ENCODE measurements at places on chromosomes 4 and X.
A peak's percentile ranks its signal among the peaks of the same experiment; 100 is the strongest.

- DNase-seq = no peak
Observed at GRCh38 chrX:41303013-41303412, 30.9 kb upstream of the DDX3X start.

GRCh38 chr4:71290476-71290875, 48.3 kb upstream of the SLC4A4 start:
- DNase-seq = no peak

DNA sequence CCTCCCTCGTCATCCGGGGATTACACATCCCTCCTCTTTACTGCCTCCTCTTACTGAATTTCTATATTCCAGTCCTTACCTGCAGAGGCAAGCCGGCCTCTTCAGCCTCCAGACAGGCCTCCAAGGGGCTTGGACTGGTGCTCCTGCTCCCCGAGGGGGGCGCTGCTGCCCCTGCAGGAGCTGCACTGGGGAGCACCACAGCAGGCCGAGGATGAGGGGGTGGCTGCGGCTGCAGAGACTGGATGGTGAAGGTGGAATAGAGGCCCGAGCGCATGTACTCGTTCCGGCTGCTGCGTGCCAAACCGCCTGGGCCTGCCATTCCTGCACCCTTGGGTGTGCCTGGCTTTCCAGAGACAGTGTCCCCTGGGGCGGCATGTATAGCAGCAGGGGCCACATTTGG, 9.1 kb upstream of the CFP start:
- no peak for DNase-seq

- DNase-seq = peak; percentile 12
Observed at GRCh38 chr4:46329118-46329976, 60.6 kb downstream of the GABRA2 start.

GRCh38 chr4:155738548-155738947, 20.3 kb upstream of the GUCY1B1 start:
- DNase-seq = no peak

GRCh38 chr4:68476191-68476590, 28.9 kb downstream of the TMPRSS11E start:
- no peak for DNase-seq

DNA sequence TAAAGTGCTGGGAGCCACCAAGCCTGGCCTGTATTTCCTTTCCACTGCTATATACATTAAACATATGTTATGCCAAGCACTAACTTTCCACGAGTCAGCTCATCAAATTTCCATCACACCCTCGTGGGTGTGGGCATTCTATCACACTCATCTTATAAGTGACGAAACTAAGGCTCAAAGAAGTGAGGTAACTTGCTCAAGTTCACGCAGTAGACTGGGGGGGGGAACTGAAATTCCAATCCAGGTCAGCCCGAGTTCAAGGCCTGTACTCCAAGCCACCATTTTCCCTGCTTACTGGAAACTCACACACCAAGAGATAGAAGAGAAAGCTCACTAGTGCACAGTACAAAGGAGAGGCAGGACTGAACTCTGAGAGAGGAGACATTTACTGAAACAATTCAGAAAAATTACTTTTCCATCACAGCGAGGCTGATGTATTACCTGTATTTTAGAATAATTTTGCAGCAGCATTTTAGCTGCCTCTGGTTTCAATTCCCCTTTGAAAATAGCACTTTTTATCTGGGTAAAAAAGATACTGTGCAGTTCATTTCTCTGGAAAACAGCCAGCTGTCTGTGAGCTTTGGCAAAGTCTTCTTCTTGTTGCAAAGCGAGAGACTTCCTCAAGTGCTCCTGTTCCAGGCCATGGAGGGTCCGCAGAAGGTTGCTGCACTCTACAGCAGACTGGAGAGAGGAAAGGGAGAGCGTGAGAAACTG, 76.8 kb downstream of the EVC2 start:
- DNase-seq = no peak

GRCh38 chr4:64799751-64800150, 390.5 kb upstream of the TECRL start:
- no peak for DNase-seq

GRCh38 chrX:113920661-113921060, 663.2 kb upstream of the HTR2C start:
- DNase-seq = no peak

- no peak for DNase-seq
Observed at GRCh38 chrX:154044091-154044490, 24.4 kb upstream of the IRAK1 start.

DNA sequence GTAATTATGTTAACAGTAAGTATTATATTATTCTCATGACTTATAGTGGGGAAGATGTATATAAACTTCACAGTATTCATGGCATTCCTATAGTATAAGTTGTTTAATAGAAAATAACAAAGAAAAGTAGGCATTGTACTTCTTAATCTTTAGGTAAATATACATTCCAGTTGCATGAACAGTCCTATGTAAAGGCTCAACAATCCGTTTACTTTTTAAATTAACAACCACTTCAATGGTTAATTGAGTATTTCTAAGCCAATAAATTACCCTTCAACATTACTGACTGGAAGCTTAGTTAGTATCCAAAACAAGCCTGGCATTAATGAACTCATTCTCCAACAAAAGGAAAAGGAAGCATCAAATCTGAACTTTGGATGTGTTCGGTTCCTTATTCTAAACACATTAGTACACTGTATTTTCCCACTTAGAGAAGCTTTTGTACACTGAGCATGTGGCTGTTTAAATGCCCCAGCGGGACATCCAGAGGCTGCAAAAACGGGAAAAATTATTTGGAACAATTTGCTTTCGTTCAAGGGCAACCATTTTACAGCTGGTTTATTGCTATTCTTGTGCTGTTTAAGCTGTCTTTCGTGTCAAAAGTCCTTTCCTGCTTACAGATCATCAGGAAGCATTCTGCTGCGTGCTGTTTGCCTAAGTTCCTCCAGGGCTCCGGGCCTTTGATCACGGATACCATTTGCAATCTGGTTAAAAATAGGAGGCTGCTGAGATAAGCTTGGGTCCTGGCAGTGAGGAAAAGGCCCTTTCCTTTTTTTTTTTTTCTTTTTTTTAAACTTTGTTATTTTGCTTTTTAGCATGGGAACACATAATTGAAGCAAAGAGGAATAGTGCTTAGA, 460.3 kb downstream of the SPRY1 start:
- DNase-seq = peak; percentile 80

- DNase-seq = no peak
Observed at GRCh38 chrX:19902110-19902509, 14.7 kb upstream of the SH3KBP1 start.

GRCh38 chr4:110612631-110613269, 10.1 kb downstream of the PITX2 start:
- peak; percentile 57 for DNase-seq

- no peak for DNase-seq
Observed at GRCh38 chrX:112164420-112164819, 81.8 kb upstream of the TRPC5 start.

- DNase-seq = no peak
Observed at GRCh38 chrX:25202827-25203226, 187.1 kb upstream of the ARX start.

- DNase-seq = peak; percentile 6
Observed at GRCh38 chrX:38426785-38427184, 74.4 kb downstream of the OTC start.

- DNase-seq = no peak
Observed at GRCh38 chr4:139299536-139299935, 1.8 kb upstream of the NAA15 start.

- DNase-seq = no peak
Observed at GRCh38 chrX:5474282-5474681, 754.4 kb downstream of the NLGN4X start.

GRCh38 chr4:139776235-139776634, 110.6 kb downstream of the MGST2 start:
- no peak for DNase-seq

DNA sequence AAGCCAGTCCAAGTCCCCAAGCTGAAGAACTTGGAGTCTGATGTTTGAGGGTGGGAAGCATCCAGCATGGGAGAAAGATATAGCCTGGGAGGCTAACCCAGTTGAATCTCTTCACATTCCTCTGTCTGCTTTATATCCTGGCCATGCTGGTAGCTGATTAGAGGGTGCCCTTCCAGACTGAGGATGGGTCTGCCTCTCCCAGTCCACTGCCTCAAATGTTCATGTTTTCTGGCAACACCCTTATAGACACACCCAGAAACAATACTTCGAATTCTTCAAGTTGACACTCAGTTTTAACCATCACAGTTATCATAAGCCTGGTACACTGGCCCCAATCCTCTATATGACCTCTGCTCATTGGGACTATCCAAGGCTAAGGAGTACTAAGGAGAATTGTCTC, 124.1 kb upstream of the WDR1 start:
- DNase-seq = no peak

- DNase-seq = no peak
Observed at GRCh38 chrX:25344161-25344936, 328.6 kb upstream of the ARX start.

- no peak for DNase-seq
Observed at GRCh38 chr4:139763205-139763604, 97.6 kb downstream of the MGST2 start.

GRCh38 chr4:163495900-163496299, 1.4 kb downstream of the TMA16 start:
- peak; percentile 29 for DNase-seq

DNA sequence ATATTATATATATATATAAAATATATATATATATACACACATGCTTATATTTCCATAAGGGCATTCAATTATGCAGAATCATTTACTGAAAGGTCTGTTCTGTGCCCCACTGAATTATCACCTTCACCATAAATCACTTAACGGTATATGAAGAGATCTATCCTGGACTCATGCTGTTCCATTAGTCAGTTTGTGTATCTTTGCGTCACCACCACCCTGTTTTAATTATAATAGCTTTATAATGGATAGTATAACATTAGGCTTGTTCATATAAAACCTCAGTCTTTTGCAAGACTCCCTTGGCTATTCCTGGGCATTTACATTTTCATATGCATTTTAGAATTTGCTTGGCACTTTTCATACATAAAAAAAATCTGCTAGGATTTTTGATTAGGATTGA, 19.1 kb downstream of the WDR17 start:
- DNase-seq = no peak

- no peak for DNase-seq
Observed at GRCh38 chrX:139187738-139188137, 342.8 kb upstream of the F9 start.

- DNase-seq = no peak
Observed at GRCh38 chrX:44536198-44536597, 6.5 kb downstream of the FUNDC1 start.

GRCh38 chrX:110123331-110123782, 120.4 kb downstream of the TMEM164 start:
- peak; percentile 74 for DNase-seq

DNA sequence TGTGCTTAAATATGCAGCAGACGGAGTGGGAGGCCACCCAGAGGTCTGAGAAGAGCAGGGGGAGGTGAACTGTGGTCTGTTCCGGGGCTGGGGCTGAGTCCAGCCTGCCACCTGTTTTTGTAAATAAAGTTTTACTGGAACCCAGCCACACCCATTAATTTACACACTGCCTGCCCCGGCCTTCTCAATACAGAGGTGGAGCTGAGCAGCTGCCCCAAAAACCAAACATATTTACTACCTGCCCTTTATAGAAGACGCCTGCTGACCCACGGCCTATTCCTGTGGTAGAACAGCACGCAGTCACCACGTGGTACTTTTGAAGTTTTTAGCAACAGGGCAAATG, 45.9 kb downstream of the FGFRL1 start:
- DNase-seq = no peak

DNA sequence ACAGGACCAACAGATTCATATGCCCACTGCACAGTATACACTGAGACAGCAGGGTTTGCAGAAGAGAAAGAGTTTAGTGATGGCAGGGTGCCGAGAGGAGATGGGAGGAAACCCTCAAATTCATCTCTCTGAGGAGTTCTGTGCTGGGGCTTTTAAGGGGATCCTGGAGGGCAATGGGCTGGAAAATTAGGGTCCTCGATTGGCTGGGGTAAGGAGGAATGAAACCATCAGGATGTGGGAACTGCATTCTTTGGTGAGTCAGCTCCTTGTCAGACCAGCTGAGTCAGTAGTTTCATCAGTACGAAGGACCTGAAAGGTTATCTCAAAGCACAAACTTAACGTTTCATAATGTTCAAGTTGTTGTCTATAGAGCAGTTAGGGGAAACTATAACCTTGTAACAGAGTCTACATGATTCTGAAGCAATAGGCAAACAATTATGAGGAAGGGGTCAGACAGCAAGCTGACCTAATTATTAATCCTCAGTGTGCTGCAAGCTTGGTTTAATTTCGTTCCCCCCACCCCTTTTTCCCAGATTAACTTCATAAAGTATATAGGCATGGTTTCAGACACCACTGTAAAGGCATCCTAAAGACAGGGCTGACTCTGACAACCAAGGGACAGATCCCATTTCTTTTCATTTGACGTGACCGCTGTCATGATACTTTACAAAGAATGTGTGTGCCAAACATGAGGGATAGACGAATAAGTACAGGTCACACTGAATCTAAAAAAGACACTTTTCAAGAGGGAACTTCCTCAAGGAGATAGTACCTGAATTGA, 1.5 kb upstream of the MSMO1 start:
- DNase-seq = peak; percentile 70

- no peak for DNase-seq
Observed at GRCh38 chr4:123522646-123523045, 126.1 kb downstream of the SPRY1 start.

DNA sequence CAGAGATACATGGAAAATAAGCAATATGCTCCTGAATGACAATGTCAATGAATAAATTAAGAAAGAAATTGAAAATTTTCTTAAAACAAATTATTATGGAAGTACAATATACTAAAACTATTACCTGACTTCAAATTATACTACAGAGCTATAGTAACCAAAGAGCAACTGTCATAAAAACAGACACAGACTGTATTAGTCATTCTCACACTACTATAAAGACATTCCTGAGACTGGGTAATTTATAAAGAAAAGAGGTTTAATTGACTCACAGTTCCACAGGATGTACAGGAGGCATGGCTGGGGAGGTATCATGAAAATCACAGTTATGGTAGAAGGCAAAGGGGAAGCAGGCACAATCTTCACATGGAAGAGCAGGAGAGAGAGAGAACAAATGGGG, 60.0 kb upstream of the CYSLTR1 start:
- DNase-seq = no peak

GRCh38 chr4:6200922-6201362, 593 bp upstream of the JAKMIP1 start:
- no peak for DNase-seq

GRCh38 chr4:4428966-4429875, 42.3 kb downstream of the NSG1 start:
- DNase-seq = no peak

DNA sequence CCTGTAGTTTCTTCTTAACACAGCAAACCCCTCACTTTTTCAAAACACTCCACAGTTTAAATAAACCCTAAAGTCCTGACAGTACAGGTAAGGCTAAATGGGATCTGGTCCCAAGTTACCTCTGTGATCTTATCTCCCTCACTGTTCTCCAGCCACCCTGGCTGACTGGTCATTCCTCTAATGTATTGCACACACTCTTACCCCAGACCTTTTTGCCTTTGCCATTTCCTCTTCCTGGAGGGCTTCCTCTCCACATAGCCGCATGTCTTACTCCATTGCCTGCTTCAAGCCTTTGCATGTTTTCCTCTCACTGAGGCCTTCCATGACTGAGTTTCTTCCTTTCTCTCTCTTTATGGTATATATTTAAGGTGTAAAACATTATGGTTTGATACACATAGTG, 19.5 kb upstream of the ANXA3 start:
- no peak for DNase-seq

GRCh38 chr4:168647646-168648375, 151.0 kb downstream of the PALLD start:
- no peak for DNase-seq

All from large intestine (tissue), 12 donors.